ENCODE measurements at places on chromosomes 1 and 21.

DNA sequence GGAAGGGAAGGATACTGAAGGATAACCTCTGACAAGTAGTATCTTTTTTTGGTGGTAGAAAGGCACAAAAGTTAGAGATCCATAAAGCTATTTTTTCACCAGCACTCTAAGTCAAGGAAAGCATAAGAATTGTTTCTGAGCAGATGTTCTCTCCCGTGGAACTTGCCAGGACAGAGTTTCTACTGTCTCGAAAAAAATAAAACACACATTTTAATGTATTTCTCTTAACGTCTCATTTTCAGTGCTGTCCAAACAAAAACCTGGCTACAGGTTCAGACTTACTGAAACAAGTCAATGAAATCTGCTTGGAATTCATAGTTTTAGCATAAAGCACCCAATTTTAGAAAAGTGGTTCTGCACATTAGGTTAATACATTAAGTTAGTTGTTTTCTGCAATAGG lies 338.3 kb downstream of the LTN1 start:
- no peak for DNase-seq

DNA sequence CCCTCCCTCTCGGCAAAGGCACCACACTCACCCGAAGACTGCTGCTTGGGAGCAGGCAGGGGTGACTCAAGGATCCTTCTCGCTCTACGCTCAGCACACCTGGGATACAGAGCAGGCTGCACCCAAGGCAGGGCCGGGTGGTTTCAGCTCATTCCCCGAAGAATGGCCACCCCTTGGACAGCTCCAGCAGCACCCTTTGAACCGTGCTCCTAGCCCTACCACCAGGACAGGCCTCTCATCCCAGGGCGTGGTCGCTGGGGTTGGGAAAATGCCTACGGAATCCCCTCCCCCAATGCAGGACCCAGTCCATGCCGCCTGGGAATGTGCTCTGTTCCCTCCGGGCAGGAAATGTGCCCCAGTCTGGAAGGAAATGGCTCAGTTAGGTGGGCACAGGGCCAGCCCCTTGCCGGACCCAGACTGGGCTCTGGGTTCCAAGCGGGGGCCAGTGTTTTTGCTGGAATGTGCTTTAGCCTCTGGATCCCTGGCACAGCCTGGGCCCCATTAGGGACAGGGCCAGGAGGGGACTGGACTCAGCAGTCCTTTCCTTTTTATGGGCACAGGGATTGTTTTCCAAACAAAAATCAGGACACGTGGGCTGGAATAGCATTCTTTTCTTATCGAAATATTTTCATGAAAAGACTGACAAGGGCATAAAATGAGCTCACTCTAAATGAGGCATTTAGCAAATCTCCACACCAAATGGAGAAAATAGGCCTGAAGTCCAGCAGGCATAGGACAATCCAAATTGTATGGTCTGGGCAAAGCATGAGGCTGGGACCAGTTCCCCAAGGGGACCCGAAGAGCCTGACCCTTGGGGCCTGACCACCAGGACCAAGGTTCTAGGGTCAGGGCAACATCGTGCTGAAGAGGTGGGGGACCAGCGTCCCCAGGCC lies 7.3 kb downstream of the TMEM82 start:
- DNase-seq, result peak; percentile 69

GRCh38 chr1:150579110-150579944 lies at the start of gene MCL1:
Gene MCL1 (minus strand): TSS chr1:150579610. CDS start chr1:150579530, 80 bp downstream.
- DNase-seq, result peak; percentile 95

GRCh38 chr1:22317231-22317919 lies 134.3 kb upstream of the ZBTB40 start:
- no peak for DNase-seq

- peak; percentile 69 for DNase-seq
Observed at GRCh38 chr1:111406321-111406768, 21.2 kb downstream of the OVGP1 start.

DNA sequence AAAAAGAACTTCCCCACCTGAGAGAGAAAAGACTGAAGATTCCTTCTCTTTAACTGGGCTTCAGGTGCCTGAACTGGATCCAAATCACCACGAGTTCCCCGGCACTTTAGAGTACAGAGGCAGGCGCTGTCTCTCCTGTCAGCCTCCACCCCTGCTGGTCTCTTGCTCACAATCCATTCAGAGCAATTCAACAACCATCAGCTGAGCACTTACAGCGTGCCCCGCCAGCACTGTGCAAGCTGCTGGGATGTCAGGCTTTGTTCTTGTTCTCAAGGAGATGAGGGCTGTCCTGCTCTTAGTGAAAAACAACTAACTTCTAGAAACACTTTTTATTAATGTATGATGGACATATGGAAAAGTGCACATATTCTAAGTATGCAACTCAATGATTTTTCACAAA lies 68.7 kb upstream of the VAMP3 start:
- DNase-seq, result no peak

GRCh38 chr1:223836586-223836985 lies 9.2 kb downstream of the TP53BP2 start:
- peak; percentile 50 for DNase-seq

- DNase-seq, result no peak
Observed at GRCh38 chr1:157142201-157142600, 4.0 kb upstream of the ETV3 start.

GRCh38 chr21:17782051-17782450 lies 37.1 kb downstream of the C21orf91 start:
- DNase-seq, result no peak

- no peak for DNase-seq
Observed at GRCh38 chr1:180033390-180033789, 78.8 kb downstream of the CEP350 start.

DNA sequence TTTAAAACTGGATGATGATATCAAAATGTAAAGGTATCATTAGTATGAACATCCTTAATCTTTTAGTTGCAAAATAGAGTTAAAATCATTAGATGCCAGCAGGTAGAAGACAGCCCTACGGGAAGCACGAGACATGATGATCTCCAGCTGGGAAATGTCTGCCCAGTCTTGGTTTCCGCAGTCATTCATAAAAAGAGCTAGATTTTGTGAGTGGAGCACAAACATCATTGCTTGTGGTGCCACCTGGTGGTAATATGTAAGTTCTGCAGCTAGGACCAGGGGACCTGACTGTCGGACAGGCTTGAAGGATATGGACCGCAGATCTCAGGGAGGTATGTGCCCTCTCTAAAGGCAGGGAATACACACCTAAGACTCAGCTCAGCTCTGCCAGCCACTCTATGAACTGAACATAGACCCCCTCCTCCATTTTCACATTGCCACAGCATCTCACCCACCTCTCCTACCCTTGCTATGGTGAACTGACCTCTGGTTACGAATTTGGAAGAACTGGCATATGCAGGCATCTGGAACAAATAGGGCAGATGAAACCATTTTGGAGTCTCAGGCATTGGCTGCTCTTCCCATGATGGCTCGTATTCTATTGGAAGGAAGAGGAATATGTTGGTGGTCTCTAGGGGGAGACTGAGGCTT lies 9.2 kb downstream of the FCMR start:
- peak; percentile 76 for DNase-seq

- no peak for DNase-seq
Observed at GRCh38 chr1:56133522-56134472, 445.6 kb downstream of the PLPP3 start.

DNA sequence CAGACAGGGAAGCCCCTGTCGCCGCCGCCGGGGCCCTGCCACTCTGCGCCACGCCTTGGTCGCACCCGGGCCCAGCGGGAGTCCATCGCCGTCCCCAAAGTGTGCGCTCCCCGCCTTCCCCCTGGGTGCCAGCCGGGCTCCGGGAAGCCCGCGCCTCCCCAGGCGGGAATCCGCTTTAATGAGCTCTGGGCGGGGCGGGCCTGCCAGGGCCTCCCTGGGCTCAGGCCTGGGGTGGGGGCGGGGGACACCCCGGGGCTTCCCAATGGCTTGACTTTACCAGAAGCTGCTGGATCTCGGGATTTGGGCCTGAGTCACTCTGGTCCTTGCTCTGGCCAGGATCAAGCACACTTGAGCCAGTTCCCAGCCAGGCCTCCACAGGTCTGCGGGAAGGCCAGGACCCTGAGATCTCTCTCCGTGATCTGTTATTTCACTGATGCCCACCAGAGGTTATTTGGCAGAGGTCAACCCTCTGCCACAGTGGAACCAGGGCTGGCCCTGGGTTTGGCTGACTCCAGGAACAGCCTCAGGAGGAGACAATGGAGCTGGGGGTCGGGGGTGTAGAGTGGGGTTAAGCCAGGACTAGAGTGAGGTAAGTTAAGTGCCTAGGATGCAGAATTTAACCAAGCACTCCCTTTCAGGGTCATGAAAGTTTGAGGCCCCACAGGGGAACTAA lies 178.4 kb upstream of the EDN2 start:
- DNase-seq, result peak; percentile 41

DNA sequence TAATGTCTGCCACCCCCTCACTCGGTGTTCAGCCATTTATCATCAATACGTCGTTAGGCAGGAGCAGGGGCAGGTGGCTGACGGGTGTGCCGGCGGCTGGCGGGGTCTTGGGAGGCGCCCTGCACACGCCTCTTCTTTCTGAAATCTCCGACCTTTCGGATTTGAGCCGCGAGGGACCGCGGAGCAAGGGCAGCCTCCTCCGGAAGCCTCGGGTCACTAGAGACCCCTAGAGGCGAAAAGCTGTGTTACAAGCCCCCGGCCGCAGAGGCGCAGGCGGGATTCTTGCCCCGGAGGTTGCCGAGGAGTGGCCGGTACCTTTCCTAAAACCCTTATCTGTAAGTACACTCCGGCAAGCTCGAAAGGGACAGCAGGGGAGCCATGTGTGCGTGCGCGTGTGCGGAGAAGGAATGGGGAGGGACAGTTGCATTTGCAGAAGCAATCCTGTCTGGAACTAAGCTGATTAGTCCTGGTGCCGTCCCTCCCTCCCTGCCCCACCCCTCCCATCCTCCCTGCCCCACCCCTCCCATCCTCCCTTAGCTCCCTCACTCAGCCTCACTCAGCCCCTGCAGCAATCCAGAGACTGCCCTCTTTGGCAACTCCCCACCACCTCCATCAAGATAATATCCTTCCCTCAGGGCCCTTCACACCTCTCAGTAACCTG lies 11.0 kb downstream of the BRINP2 start:
- DNase-seq, result peak; percentile 49

DNA sequence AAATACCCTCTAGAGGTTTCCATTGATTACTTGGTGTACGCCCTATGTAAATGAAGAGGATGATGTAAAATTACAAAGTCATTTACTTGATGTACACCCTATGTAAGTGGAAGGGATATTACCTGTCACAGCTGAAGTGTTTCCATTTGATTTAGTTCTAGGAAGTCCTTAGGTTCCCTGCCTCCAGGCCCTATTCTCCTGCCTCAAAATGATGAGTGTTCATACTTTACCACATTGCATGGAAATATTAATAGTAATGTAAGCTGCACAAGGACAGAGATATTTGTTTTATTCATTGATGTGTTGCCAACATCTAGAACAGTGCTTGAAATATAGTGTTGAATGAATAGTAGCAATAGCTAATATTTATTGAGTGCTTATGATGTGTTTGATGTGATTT lies 9.5 kb upstream of the AK4 start:
- no peak for DNase-seq

GRCh38 chr1:38455829-38456530 lies 403.6 kb downstream of the RRAGC start:
- no peak for DNase-seq
